Fibroblast of gingiva (primary cell): ENCODE measurements at places on chromosomes 1 and 21.

DNA sequence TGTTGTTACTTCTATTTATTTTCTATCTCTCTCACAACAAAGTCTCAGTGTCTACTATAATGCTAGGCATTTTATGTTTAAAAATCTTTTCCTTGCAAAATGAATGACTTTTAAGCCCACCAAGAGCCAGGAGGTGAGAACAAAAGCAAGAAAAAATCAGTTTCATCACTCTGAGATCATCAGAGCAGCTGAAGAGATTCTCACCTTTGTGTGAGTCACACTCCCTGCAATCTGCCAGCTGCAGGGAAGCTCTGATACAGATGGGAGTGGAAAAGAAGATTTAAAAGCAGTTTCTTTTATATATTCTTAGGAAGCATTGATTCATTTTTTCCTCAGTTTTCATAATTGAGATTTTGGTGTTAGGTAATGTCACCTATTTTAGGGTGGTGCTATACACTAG is 107.6 kb downstream of the LHX9 start:
- no peak for DNase-seq

- no peak for DNase-seq
Measured at GRCh38 chr1:87329526-87330056, 911 bp downstream of the LMO4 start.

DNA sequence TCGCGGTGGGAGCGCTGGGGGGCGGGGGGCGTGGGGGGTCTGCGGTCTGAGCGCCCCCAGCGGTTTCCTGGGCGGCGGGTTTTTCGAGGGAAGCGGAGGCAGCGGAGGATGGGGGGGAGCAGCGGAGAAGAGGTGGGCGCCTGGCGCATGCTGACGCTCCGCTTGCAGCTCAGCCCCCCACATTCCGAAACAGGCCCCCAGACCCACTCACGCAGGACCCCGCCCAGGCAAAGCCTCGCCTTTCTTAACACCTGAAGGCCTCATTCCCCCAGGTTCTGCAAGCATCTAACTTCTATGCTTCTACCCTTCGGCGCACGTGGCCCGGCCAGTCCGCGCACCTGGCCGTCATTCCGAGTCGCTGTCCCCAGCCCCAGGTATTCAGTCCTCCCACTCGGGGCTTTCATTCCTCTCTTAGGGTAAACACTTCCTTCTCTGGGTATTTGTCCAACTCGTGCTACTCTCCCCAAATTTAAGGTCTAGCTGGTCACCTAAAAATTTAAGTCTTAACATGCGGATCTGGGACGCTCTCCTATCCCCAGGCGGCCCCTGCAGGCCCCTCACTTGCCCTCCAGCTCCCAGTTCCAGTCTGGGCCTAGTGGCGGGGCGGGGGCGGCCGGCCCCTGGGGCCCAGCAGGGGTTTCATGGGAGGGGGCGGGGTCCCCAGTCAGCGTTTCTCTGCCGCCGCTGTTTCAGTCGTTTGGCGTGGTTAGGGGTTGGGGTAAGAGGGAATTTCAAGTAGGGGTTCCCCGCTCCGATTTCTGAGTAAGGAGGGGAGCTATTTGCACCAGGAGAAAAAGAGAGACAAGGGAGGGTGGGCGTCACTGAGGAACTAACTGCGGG is 2.8 kb upstream of the ZBTB7B start:
- no peak for DNase-seq

- DNase-seq: no peak
Measured at GRCh38 chr1:9182784-9183257, 51.8 kb upstream of the H6PD start.

- no peak for DNase-seq
Measured at GRCh38 chr1:21189906-21190500, 13.3 kb upstream of the EIF4G3 start.

GRCh38 chr1:161215076-161215475 is at the start of gene FCER1G:
FCER1G (plus strand) TSS chr1:161215295; CDS start chr1:161215322, 27 bp downstream.
- no peak for DNase-seq

DNA sequence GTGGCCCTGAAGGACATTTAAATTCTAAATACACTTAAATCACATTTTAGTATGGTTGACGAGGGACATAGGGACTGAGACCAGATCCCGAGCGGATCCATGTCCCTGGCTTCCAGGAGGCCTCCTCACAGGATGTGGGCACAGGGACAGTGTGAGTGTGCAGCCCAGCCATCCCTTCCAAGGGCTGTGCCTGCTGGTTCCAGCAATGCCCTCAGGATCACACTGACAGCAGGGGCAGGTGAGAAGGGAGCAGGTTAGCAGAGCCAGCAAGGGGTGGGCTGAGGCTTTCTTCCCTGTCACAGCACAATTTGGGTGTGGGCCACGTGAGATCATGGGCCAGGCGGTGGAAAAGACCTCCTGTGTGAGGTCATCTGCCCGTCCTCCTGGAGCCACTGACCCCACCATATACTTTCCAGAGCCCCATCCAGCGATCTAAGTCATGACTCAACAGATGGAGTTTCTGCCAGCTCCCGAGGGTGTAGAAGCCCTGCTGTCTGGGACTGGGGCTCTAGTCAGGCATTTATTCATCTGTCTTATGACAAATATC is 37.0 kb upstream of the PRSS38 start:
- DNase-seq: no peak

DNA sequence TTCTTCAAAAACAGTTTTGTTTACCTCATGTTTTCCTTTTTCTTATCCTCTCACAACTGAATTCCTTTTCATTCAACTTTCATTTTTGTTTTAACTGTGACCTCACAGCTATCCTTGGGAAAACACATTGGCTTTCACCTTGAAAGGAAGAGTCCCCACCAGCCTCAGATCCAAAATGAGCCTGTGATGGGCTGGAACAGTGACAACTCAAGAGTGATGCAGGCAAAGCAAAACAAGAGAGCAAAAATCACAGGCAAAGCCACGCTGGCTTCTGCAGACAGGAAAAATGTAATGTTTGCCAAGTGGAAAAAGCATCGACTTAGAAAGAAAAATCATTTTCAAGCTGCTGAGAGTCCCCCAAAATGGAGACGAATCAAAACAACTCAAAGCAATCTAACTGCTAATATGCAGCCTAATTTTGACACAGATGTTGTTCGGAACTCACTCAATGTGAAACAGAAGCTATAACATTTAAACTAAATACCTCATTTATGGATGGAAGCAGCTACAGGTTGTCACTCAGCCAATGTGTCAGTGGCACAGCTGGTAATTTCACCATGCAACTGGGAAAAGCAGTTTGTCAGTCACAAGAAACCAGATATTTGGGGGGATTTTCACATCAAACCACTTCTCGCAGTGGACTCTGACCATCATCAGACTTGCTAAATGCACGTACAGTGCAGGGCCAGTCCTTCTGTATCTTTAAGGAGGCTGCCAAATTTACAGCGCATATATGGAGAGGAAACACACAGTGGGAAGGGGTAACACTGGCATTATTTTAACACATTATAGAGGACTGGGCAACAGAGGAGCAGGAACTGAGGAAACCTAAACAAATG is 50.7 kb downstream of the ALG14 start:
- DNase-seq: no peak

- DNase-seq: peak; percentile 66
Measured at GRCh38 chr21:44024887-44025353, 12.8 kb downstream of the TRAPPC10 start.

- no peak for DNase-seq
Measured at GRCh38 chr1:228990906-228991569, 255.8 kb downstream of the RHOU start.

GRCh38 chr1:223316082-223316481 is 47.9 kb downstream of the SUSD4 start:
- DNase-seq: no peak

DNA sequence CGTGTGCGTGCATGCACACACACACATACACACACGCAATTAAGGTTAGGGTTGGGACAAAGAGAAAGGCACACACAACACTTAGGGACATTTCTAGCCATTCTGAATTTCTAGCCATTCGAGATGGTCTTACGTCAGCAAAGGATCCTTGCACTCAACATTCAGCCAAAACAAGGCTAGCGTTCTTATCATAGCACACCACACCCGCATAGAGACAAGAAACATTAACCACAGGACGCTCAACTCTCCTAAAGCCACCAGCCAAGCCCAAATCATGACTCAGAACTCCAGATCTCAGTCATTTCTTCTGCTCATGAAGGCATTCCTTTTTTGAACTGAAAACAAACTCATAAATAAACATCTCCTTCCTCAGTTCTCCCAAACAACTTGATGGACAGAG is 106.8 kb downstream of the LMO4 start:
- no peak for DNase-seq

- DNase-seq: peak; percentile 32
Measured at GRCh38 chr1:85494904-85495266, 29.9 kb upstream of the DDAH1 start.

DNA sequence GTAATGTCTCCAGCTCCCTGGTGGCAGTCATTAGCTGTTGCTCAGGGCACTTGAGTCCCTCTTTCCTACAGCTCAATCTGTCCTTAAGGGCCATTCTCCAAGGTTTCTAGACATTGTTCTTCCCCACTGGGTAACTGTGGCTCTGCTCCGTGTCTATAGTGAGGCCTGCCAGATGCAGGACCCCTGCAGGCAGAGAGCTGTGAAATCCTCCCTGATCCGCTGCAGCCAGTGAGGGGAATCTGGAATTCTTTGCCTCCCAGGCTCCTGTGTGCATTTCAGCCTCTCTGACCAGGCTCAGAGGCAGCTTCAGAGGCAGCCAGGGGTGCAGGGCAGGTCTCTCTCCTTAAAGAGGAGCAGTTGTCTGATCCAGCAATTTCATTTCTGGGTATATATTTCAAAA is 14.4 kb upstream of the IGSF21 start:
- no peak for DNase-seq

DNA sequence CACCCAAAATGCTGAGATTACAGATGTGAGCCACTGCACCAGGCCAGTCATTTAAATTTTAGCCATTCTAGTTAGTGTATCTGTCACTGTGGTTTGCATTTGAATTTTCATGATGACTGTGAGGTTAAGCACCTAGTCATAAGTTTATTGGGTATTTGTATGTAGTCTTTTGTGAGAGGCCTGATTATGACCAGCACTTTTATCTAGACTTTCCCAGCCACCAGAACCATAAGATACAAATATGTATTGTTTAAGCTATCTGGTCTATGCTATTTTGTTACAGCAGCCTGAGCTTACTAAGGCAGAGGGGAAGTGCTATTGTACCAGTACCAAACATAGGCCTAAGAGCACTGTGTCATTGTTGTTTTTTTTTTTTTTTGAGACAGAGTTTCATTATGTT is 19.9 kb upstream of the DNAJC6 start:
- DNase-seq: no peak

DNA sequence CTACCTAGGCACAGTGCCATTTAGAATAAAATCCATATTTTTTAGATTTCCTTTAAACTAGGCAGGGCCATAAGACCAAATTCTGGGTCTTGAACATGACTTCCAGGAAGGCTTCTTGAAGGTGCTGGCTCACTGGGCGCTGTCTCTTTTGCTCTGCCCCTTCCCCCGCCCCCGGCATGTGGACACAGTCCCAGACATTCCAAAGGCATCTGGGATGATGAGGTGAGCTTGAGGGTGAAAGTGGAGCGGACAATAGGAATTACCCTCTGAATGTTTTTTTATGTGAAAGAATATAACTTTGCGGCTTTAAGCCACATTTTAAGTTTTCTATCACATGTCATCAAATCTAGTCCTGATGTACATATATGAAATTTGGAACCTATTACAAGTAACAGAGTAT is 29.4 kb downstream of the RWDD3 start:
- DNase-seq: no peak

- no peak for DNase-seq
Measured at GRCh38 chr1:47962750-47963492, 34.3 kb downstream of the TRABD2B start.

GRCh38 chr1:10903821-10904220 is 107.4 kb upstream of the CASZ1 start:
- DNase-seq: no peak

DNA sequence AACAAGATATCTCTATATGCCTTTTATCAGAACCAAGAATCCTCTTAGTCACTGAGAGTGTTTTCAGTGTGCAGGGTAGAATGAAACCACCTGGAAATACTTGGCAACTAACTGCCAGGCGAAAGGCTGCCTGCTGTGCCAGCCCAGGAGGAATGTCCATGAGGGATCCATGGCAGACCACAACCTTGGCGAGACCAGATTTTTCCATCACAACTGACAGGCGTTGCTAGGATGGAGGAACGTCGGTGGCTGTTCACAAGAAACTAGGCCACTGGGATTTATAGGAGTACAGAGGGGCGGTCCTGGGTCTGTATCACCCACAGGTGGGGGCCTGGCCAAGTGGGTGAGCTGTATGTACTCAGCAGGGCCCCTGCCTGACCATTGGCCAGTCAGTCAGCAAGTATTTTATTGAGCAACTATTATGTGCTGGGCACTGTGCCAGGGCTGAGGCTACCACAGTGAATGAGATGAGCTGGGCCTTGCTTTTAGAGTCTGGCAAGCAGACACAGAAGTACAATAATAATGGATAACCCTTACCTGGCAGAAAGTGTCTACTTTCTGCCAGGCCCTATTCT is 199.4 kb downstream of the FOXD2 start:
- DNase-seq: peak; percentile 19

DNA sequence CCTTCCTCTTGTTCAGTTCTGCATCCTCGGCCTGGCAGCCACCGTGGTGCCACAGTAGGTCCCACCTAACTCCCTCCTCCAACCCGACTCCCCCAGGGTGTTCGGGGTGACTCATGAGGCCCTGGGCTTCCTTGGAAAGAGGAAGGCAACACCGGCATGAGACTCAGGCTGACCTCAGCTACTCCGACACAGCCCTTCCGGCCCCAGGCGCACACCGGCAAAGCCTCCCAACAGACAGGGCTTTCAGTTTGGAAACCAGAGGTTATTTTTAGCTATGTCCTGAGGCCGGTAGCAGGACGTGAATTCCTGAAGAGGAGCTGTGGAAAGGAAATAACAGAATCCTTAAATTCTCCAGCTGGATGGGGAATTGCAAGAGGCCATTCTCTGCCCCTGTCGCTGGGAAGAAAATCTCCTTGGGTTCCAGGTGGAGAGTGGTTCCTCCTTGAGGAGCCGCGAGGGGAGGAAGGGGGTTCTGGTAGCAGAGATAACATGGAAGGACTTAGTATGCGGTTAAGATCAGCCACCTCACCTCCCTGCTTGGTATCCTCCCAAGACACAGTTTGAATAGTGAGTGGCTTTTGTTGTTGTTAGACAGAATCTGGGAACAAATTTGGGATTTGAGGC is 24.4 kb downstream of the PLXNA2 start:
- peak; percentile 29 for DNase-seq
